Liver (tissue), 10 donors: ENCODE measurements at places on chromosomes 6 and 20.

- no peak for DNase-seq
Measured at GRCh38 chr6:159117046-159117445, 52.2 kb upstream of the FNDC1 start.

GRCh38 chr6:53659458-53659857, 6.1 kb downstream of the KLHL31 start:
- no peak for DNase-seq

- no peak for DNase-seq
Measured at GRCh38 chr20:25353353-25353746, 37.3 kb downstream of the ABHD12 start.

DNA sequence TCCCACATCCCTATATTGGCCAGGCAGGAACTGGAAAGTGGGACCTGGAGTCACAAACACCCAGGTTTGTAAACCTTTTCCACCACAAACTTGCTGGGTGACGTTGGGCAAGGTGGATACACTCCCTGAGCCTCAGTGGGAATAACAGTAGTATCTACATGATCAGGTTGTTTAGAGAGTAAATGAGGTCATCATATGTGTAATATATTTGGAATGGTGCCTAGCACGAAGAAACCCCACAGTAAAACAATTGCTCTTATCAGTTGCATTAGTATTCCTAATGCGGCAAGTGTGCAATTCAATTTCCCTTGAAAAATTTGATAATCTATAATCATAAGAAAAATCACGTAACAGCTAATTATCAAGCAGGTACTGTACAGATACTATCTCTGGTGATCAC, 51.9 kb downstream of the HIVEP2 start:
- no peak for DNase-seq

DNA sequence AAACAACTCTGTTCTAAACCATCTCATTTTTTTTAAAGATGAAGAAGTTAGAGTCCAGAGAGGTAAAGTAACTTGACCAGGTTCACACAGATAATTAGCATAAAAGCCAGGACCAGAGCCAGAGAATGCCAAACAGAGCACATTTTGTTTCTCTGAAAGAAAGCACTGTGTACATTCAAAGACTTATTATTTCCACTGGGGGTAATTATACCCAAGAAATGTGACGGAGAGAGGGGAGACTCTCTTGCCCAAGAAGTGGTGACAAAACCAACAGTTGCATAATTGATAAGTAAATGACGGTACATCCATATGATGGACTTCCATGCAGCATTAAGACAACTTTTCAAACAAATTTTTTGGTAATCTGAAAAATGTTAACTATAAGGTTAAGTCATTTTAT, 111.6 kb downstream of the RTN4IP1 start:
- no peak for DNase-seq

DNA sequence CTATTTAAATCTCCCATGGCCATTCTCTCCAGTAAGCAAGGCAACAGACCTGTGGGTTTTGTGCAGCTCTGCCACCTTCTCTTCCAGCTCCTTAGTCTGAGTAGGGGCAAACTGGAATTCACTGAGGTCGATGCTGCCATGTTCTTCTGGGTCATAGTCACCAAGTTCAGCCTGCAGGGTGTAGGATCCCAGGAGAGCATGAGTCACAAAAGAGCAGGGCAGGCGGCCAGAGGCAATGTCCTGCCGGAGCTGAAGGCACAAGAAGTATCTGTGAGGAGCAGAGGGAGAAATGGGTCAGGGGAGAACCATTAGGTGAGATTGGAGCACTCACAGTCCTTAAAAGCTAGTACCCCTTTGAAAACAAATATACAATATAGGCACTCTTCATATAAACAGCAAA, 73.7 kb downstream of the SMLR1 start:
- no peak for DNase-seq

- no peak for DNase-seq
Measured at GRCh38 chr20:43516251-43516824, 8.8 kb downstream of the L3MBTL1 start.

DNA sequence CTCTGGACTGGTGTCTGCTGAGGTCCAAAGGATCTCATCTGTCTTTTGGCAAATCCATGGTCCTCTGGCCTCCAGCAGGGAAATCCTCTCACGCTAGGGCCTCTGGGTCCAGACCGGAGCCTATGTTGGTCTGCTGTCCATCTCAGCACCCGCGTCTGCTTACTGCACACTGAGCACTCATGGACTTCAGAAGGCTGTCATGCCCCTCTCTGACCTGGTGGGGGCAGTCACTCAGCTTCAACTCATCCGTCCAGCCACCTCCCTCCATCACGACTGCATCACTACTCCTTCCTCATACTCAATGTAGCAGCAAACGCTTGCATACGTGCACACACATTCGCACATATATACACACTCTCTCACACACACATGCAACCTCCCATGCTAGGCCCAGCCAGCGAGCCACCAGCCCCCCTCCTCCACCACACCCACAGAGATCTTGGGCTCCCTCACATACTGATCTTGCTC, 33.3 kb downstream of the GABRR2 start:
- no peak for DNase-seq

DNA sequence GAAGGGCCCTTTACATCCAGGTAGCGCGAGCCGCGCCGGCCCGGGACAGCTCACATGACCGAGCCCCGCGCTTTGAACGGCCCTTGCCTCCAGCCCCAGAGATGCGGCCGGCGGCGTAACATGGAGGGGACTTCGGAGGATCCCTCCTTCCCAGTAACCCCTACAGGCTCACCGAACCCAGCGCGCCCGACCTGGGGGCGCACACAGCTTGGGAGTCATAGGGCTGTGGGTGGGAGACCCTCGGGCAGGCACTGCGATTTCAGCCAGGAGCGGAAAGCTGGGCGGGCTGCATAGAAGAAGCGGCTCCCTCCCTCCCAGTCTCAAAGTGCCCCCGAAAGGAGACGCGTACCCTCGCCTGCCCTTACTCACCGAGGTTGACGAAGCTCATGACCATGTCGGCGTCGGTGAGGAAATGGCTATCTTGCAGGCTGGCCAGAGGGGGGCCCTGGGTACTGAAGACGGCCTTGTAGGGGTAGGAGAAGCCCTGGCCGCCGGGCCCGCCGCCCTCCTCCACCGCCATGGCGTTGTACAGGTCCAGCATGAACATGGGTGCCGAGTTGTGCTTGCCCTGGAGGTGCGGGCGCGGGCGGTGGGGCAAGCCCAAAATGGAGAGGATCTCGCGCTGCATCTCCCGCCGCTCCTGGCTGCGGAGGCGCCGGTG, 975 bp downstream of the BMP7 start:
- no peak for DNase-seq

- DNase-seq: peak; percentile 70
Measured at GRCh38 chr6:156778454-156779205, 1.5 kb downstream of the ARID1B start.

DNA sequence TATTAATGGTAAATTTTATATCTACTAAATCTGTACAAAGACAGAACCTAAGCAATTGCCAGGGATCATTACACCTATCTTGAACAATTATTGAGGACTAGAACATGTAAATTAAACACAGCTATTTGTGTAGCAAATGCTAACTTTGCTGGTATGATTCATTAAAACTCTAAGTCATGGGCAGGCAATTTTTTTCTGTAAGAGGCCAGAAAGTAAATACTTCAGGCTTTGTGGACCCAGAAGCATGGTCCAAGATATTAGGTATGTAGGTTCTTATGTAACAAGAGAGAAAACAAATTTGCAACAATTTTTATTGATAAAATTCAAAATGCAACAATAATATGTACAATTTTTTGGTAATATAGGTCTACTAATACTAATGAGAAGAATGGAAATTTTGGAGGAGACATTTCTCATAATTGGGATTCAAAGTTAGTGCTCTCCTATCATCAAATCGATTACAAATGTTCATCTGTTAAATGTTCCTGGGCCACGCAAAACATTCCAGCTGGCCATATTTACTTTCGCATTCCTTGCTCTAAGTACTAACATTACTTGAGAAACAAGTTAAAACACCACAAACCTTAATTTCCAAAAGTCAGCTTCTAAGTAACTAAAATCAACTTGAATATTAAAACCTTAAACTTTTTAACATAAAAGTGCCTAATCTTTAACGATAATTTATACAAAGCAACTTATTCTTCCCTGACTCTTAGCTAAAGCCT, 4.3 kb downstream of the TMEM30A start:
- DNase-seq: no peak

- DNase-seq: no peak
Measured at GRCh38 chr6:165081944-165082532, 227.4 kb downstream of the C6orf118 start.

DNA sequence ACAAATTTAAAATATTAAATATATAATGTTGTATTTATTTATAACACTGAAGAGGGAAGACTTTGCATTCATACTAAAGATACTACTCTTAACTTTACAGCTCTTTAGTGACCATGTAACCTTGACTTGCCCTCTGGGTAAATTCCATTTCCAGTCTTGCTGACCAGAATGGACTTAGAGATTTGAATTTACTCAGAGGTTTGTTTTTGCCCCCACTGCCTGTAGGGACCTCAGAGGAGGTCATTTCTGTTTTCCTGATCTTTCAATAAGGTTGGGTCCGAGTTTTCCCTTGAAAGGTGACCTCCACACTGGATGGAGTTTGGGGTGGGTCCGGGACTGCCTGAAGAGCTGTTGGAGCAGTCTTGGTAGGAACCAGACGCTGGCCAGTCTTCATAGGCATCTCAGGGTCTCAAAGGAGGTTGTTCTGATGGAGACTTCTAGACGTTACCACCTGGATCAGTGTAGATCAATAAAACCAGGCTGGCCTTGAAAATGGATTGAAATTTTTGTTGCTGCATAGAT, 26.0 kb downstream of the DCBLD1 start:
- no peak for DNase-seq

DNA sequence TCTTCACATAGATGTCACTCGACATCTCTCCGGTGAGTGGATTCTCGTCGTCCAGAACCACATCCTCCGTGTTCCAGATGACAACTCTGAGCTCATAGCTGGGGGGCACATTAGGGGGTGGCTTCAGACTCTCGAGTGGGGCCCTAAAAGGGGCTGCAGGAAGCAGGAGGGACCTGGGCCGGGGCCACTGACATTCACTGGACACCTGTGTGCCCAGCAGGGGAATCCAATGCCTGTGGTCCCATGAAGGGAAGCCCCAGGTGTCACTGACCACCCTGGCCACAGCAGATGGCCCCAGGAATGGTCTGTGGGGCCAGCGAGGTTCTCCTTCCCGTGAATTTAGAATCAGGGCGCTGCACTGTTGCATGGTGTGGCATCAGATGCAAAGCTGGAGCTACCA, 18.7 kb downstream of the ERGIC3 start:
- no peak for DNase-seq

DNA sequence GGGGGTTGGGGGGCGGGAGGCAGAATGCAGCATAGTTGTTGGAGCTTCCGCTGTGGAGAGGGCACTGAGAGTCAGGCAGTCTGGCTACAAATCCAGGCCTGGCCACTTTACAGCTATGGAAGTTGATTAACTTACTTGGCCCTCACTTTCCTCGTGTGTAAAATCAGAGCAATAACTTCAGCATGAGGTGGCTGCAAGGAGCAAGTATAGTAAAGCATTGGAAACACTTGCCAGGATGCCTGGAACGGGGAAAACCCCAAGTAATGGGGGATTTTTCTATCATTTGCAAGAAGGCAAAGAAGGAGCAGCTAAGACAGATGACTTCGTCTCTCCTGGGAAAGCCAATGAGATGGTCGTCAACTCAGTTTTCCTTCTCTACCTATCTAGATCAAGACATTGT, 35.8 kb downstream of the AGPAT4 start:
- DNase-seq: no peak

- no peak for DNase-seq
Measured at GRCh38 chr6:100665041-100665380, 200.3 kb upstream of the SIM1 start.

GRCh38 chr6:134373282-134373922, 55.5 kb upstream of the SGK1 start:
- no peak for DNase-seq

DNA sequence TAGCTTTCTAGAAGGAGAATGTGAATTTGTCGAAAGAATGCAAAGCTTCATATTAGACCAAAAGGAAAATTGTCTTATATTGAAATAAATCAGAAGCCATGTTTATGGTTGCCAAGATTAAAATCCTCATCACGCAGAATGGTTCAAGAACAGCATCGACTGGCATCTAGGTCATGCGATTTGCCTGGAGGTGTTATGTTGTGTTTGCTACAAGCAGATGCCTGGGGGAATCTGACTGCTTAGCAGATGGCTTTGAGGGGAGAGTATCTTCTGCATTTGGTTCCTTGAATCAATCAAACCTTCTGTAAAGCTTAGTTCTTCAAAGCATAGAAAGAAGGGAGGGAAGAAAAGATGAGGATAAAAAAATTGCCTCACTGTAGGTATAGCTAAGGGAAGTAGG, 585.8 kb downstream of the QKI start:
- no peak for DNase-seq

GRCh38 chr6:151634336-151634720, 140.5 kb downstream of the CCDC170 start:
- DNase-seq: no peak

- no peak for DNase-seq
Measured at GRCh38 chr20:32702706-32703425, 29.1 kb upstream of the C20orf203 start.

DNA sequence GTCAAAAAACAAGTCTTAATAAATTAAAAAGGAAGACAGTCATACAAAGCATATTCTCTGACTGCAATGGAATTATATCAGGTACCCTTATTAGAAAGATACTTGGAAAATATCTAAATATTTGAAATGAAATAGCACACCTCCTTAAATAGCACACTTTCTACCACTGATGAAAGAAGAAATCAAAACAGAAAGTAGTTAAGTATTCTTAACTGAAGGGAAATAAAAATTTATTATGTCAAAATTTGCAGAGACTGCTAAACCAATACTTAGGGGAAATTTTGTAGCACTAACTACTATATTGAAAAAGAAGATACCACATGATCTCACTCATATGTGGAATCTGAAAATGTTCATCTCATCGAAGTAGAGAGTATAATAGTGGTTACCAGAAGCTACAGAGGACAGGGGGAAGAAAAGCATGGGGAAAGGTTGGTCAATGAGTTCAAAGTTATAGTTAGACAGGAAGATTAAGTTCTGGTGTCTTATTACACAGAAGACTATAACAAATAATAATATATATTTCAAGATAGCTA, 112.2 kb downstream of the ASCC3 start:
- no peak for DNase-seq
